ENCODE measurements at places on chromosomes 7 and 10.

DNA sequence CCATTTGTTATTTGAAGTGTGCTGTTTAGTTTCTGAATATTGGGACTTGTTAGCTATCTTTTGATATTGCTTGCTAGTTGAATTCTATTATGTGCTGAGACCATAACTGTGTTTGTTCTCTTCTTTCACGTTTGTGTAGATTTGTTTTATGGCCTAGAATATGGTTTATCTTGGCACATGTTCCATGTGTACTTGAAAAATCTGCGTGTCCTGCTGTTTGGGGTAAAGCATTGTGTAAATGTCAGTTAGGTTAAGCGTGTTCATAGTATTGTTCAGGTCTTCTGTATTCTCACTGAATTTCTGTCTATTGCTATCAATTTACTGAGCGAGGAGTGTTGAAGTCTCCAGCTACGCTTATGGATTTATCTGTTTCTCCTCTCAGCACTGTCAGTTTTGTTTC is 19.4 kb downstream of the MMP21 start:
- DNase-seq, result no peak

DNA sequence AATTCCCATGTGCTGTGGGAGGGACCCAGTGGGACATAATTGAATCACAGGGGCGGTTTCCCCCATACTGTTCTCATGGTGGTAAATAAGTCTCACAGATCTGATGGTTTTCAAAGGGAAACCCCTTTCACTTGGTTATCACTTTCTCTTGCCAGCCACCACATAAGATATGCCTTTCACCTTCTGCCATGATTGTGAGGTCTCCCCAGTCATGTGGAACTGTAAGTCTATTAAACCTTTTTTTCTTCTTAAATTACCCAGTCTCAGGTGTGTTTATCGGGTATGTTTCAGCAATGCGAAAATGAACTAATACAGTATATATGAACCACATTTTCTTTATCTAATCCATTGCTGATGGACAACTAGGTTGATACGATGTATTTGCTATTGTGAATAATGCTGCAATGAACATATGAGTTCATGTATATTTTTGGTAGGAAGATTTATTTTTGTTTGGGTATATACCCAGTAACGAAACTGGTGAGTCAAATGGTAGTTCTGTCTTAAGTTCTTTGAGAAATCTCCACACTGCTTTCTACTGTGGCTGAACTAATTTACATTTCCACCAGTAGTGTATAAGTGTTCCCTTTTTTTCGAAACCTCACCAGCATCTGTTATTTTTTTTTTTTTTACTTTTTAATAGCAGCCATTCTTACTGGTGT is 70.0 kb upstream of the HGF start:
- no peak for DNase-seq

DNA sequence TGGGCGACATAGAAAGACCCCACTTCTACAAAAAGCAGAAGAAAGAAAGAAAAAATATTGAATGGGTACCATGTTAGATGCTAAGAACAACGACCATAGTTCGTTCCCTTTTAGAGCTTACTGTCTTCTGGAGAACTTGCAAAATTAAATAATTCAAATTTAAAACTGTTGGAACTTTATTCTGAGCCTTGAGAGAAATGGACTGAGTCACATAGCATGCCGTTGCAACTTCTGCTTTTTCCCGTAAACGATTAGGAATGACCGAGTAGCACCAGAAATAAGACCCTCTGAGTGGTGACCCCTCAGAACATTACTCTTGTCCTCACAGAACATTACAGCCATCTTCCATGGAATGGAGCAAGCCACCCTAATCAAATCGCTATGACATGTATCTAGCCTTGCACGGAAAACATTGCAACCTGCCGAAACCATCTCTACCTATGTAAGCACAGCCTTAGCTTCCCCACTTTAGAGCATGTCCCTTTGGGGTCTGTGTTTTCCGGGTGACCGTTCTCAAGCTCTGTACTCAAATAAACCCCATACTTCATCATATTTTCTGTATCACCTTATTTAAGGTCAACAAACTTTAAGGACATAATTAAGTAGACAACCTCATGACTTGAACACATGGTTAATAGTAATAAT is 179.1 kb downstream of the PRKCQ start:
- DNase-seq, result no peak

DNA sequence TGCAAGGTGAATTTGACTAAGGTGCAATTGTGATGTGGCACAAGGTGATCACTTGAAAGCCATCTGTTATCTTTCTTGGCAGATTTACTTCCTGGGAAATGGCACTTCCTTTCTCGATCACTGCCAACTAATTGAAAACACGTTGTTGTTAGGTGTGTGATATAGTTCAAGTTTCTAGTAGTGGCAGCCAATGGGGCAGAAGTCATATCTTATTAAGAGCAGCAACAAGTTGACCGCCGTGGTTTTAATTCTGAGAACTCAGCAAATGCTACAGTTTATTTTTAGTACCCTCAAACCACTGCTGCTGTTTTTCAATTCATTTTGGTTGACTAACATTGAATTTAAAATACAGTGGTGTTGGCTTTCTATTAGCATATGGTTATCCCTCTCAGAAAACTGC is 1.6 kb downstream of the CHN2 start:
- DNase-seq, result no peak

GRCh38 chr7:99784007-99784406 is at the start of gene CYP3A4:
TSS of gene CYP3A4 (minus strand) at chr7:99784184. CDS start at chr7:99784081, 103 bp downstream.
- DNase-seq, result no peak
